ENCODE measurements at places on chromosomes 2 and 18. TPM values are rescaled to one million over a fixed set of nuclear protein-coding genes. Genes with fewer than 3 reads are reported as not detected.

The GALNT1 gene
- polyA plus RNA-seq: 29.8 TPM

The GKN1 gene
- 0.47 TPM for polyA plus RNA-seq

- no peak for DNase-seq
Observed at GRCh38 chr18:9404565-9405060, 70.0 kb downstream of the TWSG1 start.

DNA sequence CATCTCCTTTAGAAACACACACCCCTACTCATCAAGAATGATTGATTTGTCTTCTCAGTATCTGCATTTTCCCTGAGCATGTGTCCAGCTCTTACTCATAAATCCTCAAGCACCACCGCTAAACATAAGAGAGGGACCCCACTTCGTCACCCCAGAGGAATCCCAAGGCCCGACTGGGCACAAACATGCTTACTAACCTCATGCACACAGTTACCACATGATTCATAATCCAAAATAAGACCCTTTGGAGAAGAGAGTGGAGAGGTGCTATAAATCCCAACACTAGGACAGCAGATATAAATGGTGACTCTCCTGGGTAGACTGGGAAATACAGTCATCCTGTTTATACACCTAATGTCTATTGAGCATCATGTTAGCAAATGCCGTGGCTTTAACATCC, 843.2 kb upstream of the ID2 start:
- no peak for DNase-seq

- no peak for DNase-seq
Observed at GRCh38 chr2:71736986-71737385, 283.6 kb downstream of the DYSF start.

DNA sequence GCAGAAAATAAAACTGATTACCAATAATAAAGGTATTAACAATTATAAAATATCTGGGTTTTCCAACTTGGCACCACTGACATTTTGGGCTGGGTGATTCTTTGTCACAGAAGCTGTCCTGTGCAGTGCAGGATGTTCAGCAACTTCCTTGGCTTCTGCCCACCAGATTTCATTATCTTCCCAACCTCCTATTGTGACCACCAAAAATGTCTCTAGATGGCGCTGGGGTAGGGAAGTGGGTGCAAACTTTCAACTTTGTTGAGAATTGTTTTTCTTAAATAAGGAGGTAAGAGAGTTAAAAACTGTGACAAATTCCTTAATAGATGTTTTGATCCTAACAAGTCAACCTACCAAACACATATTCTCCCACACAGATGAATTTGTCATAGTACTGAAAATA, 90.1 kb downstream of the GAREM1 start:
- DNase-seq: no peak

DNA sequence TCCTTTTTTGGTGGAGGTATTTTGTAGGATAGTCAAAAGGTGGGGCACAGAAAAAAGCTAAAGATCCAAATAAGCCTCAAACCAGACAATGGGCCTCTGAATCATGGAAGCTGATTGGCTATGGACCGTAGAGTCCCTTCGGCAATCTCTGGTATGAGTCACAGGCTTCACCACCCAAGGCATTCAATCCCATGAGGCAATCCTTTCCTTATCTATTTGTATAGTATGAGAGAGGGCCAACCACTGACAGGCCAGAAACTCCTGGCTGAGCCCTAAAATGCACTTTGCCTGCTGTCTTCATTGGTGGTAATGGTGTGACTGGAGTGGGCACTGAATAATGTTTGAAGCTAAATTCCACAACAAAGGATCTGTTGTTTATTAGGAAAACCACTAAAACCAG, 38.7 kb upstream of the MEX3C start:
- no peak for DNase-seq

DNA sequence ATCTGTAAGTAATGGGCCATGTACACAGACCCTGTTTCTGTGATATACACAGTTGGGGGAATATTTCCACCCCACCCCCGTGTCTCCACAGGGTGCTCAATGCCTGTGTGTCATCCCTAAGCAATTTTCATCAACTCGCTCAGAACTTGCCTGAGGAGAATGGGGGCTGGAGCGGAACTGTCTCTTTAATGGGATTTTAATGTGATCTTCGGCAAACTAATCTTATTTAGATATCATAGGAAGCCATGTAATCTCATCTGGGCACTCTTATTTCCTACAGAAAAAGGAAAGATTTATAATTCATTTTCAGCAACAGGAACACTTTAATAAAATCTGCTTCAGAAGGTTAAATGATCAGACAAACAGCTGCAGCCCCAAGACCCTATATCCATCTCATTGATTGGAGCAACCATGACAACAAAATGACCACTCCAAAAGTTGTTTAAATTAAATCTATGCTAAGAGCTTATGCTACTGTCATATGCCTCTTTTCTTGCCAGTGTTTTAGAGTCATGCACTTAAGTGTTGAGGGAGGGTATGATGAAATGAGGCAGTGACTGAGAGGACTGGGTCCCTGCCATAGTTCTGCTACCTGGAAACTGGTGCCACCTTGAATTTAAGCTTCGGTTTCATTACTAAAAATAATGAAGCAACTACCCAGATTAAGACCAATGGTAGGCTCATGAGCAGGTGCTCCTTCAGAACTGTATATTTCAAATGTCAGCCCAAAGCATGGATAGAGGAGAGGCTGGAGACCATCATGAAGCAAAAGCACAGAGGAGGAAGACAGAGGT, 183.1 kb upstream of the DDX18 start:
- DNase-seq: peak; percentile 47

GRCh38 chr2:129896226-129897100, 83.0 kb upstream of the RAB6C start:
- DNase-seq: no peak
